ENCODE measurements at places on chromosomes 4 and X. TPM values are rescaled to one million over a fixed set of nuclear protein-coding genes. Genes with fewer than 3 reads are reported as not detected.

Gene COL25A1
- 20.0 TPM for polyA plus RNA-seq

Gene ZNF732
- 2.4 TPM for polyA plus RNA-seq

Gene ARSJ
- polyA plus RNA-seq, result 18.5 TPM

Gene IBSP
- not detected for polyA plus RNA-seq

Gene IGFBP7
- 582 TPM for polyA plus RNA-seq

Gene REST
- polyA plus RNA-seq, result 58.3 TPM

Gene NOX1
- 0.74 TPM for polyA plus RNA-seq

Gene GAGE13
- polyA plus RNA-seq, result 0.40 TPM

Gene FAM47E
- 6.7 TPM for polyA plus RNA-seq

Gene GPR119
- polyA plus RNA-seq, result not detected

Gene YTHDC1
- polyA plus RNA-seq, result 187 TPM

Gene KLHL8
- 24.7 TPM for polyA plus RNA-seq

Gene CDKL2
- polyA plus RNA-seq, result 11.8 TPM

Gene TMPRSS11D
- 0.08 TPM for polyA plus RNA-seq

Gene GPR173
- 13.1 TPM for polyA plus RNA-seq

Gene TRMT10A
- 17.9 TPM for polyA plus RNA-seq

Gene IRF2
- polyA plus RNA-seq, result 35.6 TPM

Gene ADH7
- polyA plus RNA-seq, result not detected

Gene RENBP
- polyA plus RNA-seq, result 17.9 TPM

Gene MAGEB10
- not detected for polyA plus RNA-seq

Gene IQCM
- polyA plus RNA-seq, result not detected

Gene ARHGAP36
- polyA plus RNA-seq, result 0.12 TPM

Gene YY2
- 2.5 TPM for polyA plus RNA-seq

Gene AREG
- 0.12 TPM for polyA plus RNA-seq

Gene MTNR1A
- 1.6 TPM for polyA plus RNA-seq

Gene STAP1
- polyA plus RNA-seq, result 0.24 TPM

Gene XAGE2
- polyA plus RNA-seq, result 0.19 TPM

Gene BTC
- 6.4 TPM for polyA plus RNA-seq

Gene OGT
- 160 TPM for polyA plus RNA-seq

Gene DRP2
- 1.7 TPM for polyA plus RNA-seq

Gene RBM47
- polyA plus RNA-seq, result 85.1 TPM

Gene F9
- polyA plus RNA-seq, result not detected

Gene HOPX
- polyA plus RNA-seq, result 12.0 TPM

Gene GPR82
- 0.08 TPM for polyA plus RNA-seq

Gene TET2
- 21.9 TPM for polyA plus RNA-seq

Gene PDCL2
- polyA plus RNA-seq, result not detected

Gene SPANXA1
- polyA plus RNA-seq, result not detected

Gene APBB2
- polyA plus RNA-seq, result 47.7 TPM

Gene BTK
- polyA plus RNA-seq, result 1.7 TPM
